H7 (cell line): ENCODE measurements at places on chromosomes 1 and 21. TPM values are rescaled to one million over a fixed set of nuclear protein-coding genes. Genes with fewer than 3 reads are reported as not detected.

KPNA6 gene
- total RNA-seq, result 101 and 111 TPM in 2 replicates

DNA sequence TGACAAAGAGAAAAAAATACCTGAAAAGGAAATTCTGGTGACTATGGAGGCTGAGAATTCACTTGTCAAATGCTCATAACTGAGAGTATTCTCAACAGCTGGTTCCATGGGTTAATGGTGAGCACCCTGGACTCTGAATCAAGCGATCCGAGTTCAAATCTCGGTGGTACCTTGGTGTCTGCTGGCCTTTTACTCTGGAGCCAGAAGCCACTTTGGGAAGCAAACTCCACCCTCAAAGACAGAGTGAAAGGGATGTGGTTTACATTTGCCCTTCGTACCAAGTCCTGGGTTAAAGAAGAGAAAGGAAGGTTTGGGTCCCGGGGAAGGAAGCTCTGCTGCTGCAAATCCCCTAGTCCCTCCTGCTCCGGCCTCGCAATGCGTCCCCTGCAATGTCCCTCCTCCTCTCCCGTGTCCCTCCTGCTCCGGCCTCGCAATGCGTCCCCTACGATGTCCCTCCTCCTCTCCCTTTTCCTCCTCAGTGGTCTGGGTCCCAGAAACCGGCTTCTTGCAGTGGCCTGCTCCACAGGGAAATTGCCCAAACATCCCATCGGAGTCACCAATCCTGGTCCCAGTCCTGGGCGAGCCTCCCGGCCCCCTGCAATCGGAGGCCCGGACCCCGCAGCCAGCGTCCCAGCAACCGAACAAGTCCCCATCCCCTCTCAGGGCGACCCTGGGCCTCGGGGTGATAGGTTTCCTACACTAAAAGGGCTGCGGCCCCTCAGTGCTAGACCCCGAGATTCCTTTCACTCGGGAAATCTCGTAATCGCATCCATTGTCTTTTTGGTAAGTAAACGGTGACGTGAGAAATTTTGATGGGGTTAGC lies 129.4 kb downstream of the PPIAL4G start:
- peak; percentile 81 for DNase-seq

DNA sequence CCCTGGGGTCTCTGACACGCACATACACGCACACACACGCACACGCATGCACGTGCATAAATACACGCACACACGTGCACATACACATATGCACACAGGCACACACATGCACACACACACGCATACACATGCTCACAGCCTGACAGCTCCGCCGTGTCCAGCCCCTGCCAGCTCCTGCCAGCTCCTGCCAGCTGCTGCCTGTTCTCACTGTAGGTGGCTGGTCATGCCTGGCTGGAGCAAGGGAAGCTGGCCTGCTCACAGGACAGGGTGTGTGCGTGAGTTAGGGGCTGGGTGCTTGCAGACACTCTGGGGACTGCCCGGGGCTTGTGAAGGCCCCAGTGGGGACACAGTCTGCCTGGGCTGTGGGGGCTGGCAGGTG lies 4.9 kb downstream of the PLCH2 start:
- DNase-seq, result peak; percentile 69

DNA sequence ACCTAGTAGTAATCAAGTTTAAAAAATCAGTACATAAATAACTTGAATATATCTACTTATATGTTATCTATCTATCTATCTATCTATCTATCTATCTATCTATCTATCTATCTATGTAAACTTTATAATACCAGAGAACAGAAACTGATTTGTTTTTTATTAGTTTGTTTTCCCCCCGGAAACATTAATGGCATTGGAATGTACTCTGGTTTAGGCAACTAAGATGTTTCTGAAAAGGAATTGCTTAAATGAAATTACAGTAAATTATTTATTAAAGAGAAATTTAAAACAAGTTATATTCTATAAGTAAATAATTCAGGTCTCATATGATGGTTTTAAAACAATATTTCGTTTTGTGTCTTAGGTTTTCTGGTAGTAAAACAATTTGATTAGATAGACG lies 681.0 kb upstream of the ADAMTS5 start:
- DNase-seq, result no peak

CSF3R gene
- 0.04 and 0.97 TPM in 2 replicates for total RNA-seq

IFI44 gene
- total RNA-seq, result not detected in 2 replicates

DNA sequence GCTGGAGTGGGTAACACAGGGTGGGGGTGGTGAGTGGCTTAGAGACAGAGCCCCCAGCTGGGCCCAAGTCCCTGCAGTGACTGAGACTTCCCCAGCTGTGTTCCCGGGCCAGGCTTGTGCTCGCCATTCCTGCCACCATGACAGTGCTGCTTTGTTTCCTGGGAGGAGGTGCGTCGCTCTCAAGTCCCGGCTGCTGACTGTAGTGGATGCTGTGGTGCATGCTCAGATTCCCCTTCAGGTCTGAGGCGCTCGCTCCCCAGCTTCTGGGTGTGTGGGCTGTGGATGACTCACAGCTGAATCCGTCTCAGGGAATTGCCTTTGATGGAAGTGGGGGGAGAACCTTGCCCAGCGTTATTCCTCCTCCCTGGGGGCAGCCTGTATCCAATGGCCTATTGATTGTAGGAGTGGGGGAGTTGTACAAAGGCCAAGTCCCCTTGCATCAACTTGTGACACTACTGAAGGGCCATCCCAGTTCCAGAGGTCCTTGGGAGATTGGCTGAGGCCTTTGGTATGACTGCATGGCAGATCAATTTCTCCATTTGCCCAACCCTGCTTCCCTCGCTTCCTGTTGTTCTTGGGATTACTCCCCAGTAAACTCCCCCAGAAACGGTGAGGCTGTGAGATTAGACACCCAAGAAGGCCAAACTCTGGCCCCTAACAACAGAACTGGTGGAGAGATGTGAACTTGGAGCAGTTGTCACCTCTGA lies 17.8 kb upstream of the POU3F1 start:
- DNase-seq, result peak; percentile 73

DNA sequence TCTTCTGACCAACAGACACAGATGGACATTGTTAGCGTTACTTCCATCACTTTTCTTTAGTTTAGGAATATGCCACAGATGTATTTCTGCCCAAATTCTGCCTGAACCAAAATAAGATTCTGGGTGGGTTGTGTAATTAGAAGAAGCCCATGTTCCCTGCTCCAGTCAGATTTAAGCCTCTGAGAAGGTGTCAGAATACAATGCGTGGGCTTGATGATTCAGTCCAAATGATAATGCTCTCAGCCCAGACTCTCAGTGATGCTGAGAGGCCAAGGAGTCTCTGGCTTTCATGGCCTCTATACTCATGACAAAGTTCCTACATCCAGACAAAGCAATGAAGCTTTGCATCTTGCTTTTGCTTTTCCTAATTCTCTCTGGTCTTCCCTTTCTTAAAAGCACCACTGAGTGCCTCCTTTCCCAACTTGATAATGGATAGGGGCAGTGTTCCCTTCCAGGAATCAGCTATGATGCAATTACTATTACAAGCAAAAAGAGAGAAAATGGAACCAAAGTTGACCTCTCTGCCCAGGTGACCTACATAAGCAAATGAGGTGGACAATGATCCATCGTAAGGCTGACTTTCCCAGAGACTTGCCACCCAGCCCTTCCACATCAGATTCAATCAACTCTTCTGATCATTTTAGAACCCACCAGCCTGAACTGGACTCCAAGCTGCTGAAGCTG lies 8.8 kb downstream of the SEC16B start:
- no peak for DNase-seq

ABCG1 gene
- total RNA-seq, result 0.07 and 0.92 TPM in 2 replicates
